ENCODE measurements at places on chromosomes 1 and 21. TPM values are rescaled to one million over a fixed set of nuclear protein-coding genes. Genes with fewer than 3 reads are reported as not detected.

The MPL gene
- polyA plus RNA-seq, result 0.78 TPM

The OVAAL gene
- not detected for polyA plus RNA-seq

The HTR6 gene
- polyA plus RNA-seq, result 2.4 TPM

The PCBP3 gene
- polyA plus RNA-seq, result 1.9 TPM

The ATP13A2 gene
- polyA plus RNA-seq, result 46.7 TPM

The CYP4X1 gene
- 10.6 TPM for polyA plus RNA-seq

The PTBP2 gene
- 53.3 TPM for polyA plus RNA-seq

The TSPAN1 gene
- polyA plus RNA-seq, result 64.2 TPM

The S100A9 gene
- polyA plus RNA-seq, result 27.1 TPM

The DDR2 gene
- polyA plus RNA-seq, result 16.3 TPM

The DENND1B gene
- 10.4 TPM for polyA plus RNA-seq

The VSIG8 gene
- polyA plus RNA-seq, result 0.43 TPM

The PLPPR5 gene
- 2.2 TPM for polyA plus RNA-seq

The PROX1 gene
- polyA plus RNA-seq, result 6.7 TPM

The TMPRSS15 gene
- 0.36 TPM for polyA plus RNA-seq

The ARHGEF16 gene
- polyA plus RNA-seq, result 25.8 TPM

The JMJD4 gene
- 18.6 TPM for polyA plus RNA-seq

The KLF17 gene
- 0.03 TPM for polyA plus RNA-seq

The NPHS2 gene
- polyA plus RNA-seq, result 403 TPM

The WNT9A gene
- 1.6 TPM for polyA plus RNA-seq

The NCF2 gene
- polyA plus RNA-seq, result 2.0 TPM

The COL6A2 gene
- polyA plus RNA-seq, result 264 TPM

The AMY1B gene
- polyA plus RNA-seq, result 0.38 TPM

Data from renal pelvis (tissue), 12 donors.